ENCODE measurements at places on chromosomes 1 and 21.

DNA sequence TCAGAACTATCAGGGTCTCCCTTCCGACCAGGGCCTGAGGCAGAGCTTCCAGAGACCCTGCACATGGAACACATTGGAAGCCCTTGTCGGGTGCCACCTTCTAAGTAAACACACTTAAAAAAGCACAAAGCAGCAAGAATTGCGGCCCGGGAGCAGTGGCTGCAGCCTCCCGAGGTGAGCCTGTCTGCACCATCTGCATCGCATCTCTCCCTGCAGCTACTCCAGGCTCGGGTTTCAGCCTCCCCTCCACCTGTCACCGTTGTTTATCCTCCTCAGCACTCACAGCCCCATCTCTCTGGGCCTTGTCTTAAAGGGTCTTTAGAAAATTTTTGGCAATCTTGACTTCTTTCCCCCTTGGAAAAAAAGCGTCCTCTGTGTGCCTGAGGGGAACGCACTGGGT, 95.1 kb upstream of the ARHGEF16 start:
- H3K4me3 ChIP-seq = peak overlapping the region; percentile 40
- no peak for DNase-seq
- peaks cover 33% of the 10 kb centered on the region for H3K27me3 ChIP-seq
- H3K4me1 ChIP-seq = peaks cover 19% of the 10 kb centered on the region
- no peaks in the 10 kb centered on the region for H3K36me3 ChIP-seq

GRCh38 chr1:115505148-115505571, 136.6 kb upstream of the VANGL1 start:
- DNase-seq = no peak
- no peak overlapping the region for H3K4me3 ChIP-seq
- no peaks in the 10 kb centered on the region for H3K36me3 ChIP-seq
- peaks cover 7% of the 10 kb centered on the region for H3K27me3 ChIP-seq
- no peak overlapping the region for H3K27ac ChIP-seq

DNA sequence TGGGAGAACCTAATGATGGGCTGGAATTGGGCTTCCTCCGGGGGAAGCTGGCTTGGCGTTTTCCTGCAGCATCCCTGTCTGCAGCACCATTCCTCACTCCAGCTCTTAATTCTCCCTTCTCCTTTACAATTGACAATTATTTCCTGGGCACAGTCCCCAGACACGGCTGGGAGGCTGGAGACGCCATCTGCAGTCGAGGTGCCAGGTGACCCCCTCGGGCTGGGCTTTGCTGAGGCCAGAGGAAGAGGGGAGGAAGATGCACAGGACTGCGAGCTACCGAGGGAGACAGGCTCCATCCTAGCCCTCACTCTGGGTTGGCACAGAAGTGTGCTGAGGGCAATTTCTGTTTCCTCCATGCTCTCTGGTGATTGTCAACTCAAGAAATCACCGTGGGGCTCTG, 453.8 kb downstream of the PTPRU start:
- H3K27me3 ChIP-seq = peaks cover 49% of the 10 kb centered on the region
- H3K4me1 ChIP-seq = peaks cover 27% of the 10 kb centered on the region
- H3K27ac ChIP-seq = no peak overlapping the region
- H3K36me3 ChIP-seq = no peaks in the 10 kb centered on the region
- no peak overlapping the region for H3K4me3 ChIP-seq

DNA sequence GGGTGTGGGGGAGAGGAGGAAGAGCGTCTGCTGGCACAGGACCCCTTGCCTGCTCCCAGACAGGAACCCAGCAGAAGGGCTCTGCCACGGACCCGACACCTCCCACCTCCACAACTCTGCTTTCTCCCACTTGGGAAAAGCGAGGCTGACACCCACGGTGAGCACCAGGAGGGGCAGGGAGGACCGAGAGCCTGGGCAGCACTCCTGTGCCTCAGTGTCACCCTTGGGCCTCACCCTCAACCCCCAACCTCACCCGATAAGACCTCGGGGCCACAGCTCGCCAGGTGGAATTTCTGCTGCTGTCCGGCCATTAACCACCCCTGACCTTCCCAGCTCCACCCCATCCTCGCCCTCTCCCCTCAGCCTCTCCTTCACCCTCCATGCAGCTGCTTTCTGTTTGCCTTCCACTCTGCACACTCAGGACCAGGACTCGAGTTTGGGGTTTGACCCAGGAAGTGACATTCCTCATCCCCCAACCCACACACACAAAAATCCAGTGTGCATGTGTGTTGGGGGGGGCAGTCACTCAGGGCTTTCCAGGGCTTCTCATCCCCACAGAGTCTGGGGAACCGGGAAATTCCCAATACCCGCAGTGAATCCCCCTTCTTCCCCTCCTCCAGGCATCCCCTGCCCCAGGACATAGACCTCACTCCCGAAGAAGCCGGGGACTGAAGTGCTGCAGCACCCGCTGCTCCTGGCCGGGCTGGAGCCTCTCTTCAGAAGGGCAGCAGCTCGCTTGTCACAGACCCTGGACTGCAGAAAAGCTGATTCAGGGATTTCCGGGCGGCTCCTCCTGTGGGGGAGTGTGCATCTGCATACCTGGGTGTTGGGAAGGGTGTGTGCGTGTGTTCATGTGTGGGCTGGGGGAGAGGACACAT, 65.8 kb downstream of the SYT2 start:
- H3K27ac ChIP-seq = peak overlapping the region; percentile 39
- no peaks in the 10 kb centered on the region for H3K36me3 ChIP-seq

- H3K4me1 ChIP-seq = peaks cover 21% of the 10 kb centered on the region
- H3K27me3 ChIP-seq = no peaks in the 10 kb centered on the region
- no peak overlapping the region for H3K27ac ChIP-seq
- DNase-seq = no peak
Measured at GRCh38 chr1:63732666-63733065, 41.2 kb upstream of the ROR1 start.

DNA sequence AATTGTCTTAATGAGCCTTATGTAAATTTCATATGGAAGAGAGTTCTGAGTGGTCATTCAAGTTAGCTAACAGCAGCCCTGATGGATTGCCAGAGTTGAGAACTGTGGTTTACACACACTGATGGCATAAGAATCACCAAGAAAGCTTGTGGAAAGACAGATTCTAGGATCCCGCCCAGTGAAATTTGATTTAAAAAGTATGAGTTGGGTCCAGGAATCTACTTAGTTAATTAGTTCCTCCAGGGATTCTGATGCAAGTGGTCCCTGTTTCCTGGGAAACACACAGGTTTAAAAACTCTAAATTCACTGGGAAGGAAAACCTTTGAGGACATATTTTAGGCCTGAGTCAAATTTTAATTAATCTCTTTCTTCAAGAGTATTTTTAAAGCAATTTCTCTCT, 144.3 kb downstream of the NTPCR start:
- no peak overlapping the region for H3K27ac ChIP-seq
- no peak overlapping the region for H3K4me3 ChIP-seq
- H3K4me1 ChIP-seq = peaks cover 29% of the 10 kb centered on the region
- H3K36me3 ChIP-seq = no peaks in the 10 kb centered on the region
- H3K27me3 ChIP-seq = no peaks in the 10 kb centered on the region

- no peaks in the 10 kb centered on the region for H3K27me3 ChIP-seq
- peaks cover 6% of the 10 kb centered on the region for H3K4me1 ChIP-seq
- DNase-seq = no peak
- no peak overlapping the region for H3K4me3 ChIP-seq
Measured at GRCh38 chr1:231682779-231683178, 56.2 kb downstream of the DISC1 start.

DNA sequence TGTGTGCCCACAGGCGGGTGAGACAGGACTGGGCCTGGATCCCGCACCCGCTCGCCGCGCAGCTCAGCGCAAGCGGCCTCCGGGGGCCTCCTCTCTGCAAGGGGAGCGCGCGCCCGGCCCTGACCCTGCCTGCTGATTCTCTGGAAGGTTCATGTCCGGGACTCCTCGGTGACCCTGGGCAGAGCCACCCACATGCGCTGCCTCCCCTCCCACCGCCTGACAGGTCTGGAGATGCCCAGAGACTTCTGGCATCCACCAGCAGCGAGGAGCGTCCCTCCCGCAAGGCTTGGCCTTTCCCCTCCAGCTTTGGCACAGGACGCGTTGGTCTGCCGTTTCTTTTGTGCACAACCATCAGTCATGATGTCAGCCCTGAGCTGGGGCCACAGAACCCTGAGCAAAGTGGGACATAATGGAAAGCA, 42.0 kb upstream of the COL6A2 start:
- peaks cover 4% of the 10 kb centered on the region for H3K27me3 ChIP-seq
- no peaks in the 10 kb centered on the region for H3K36me3 ChIP-seq
- H3K4me1 ChIP-seq = peaks cover 14% of the 10 kb centered on the region
- no peak overlapping the region for H3K4me3 ChIP-seq

DNA sequence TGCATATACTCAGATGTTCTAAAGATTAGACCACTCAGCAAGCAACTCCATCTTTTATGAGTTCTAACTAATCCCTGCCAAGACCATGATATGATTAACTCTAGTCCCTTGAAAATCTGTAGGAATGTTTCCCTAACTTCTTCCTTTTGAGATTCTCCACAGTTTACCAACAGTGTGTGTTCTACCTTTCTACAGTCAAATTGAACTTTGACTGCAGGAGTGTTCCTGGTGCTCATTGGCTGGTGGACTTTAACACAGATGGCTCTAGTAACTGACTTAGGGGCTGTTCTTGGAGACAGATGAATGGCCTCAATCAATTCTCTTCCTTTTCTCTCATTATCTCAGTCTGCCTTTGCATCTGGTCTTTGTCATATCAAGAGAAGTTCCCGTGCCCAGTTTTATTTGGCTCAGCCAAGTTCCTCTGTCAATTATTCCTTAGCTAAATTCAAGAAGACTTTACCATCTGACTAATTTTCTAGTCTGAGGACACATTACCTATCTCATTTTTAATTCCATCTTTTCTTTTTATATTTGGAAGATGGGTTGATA, 643.9 kb upstream of the CAMK1G start:
- H3K4me3 ChIP-seq = no peak overlapping the region
- no peaks in the 10 kb centered on the region for H3K36me3 ChIP-seq
- no peak for DNase-seq
- H3K4me1 ChIP-seq = peaks cover 19% of the 10 kb centered on the region
- no peak overlapping the region for H3K27ac ChIP-seq

- peaks cover 4% of the 10 kb centered on the region for H3K27me3 ChIP-seq
- H3K4me1 ChIP-seq = peaks cover 39% of the 10 kb centered on the region
- H3K36me3 ChIP-seq = no peaks in the 10 kb centered on the region
- peak within 1 kb of the TSS; percentile 92 for H3K27ac ChIP-seq
- peak; percentile 80 for DNase-seq
Measured at GRCh38 chr1:36323636-36324352, at the start of gene EVA1B. TSS of gene EVA1B (minus strand) at chr1:36323645. CDS start at chr1:36323037, 608 bp downstream.
